Central memory CD4-positive, alpha-beta T cell (primary cell): ENCODE measurements at places on chromosomes 4 and X.

DNA sequence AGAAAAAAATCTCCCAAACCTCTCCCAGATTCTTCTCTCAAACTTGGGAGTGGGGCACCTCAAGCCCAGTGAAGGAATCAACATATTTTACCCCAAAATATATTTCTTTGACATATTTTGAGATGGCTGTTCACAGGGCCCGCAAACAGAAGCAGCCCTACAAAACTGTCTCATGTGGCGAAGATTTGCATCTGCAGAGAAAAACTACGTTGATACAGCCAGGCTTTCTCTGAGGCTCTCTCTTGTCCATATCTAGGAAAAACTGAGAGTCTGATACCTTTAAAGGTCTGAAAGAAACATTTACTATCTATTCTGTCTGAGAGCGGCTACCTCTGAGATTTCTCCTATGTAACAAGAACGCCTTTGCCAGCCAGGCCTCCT, 23.3 kb upstream of the TMSB4X start:
- DNase-seq, result peak; percentile 26

DNA sequence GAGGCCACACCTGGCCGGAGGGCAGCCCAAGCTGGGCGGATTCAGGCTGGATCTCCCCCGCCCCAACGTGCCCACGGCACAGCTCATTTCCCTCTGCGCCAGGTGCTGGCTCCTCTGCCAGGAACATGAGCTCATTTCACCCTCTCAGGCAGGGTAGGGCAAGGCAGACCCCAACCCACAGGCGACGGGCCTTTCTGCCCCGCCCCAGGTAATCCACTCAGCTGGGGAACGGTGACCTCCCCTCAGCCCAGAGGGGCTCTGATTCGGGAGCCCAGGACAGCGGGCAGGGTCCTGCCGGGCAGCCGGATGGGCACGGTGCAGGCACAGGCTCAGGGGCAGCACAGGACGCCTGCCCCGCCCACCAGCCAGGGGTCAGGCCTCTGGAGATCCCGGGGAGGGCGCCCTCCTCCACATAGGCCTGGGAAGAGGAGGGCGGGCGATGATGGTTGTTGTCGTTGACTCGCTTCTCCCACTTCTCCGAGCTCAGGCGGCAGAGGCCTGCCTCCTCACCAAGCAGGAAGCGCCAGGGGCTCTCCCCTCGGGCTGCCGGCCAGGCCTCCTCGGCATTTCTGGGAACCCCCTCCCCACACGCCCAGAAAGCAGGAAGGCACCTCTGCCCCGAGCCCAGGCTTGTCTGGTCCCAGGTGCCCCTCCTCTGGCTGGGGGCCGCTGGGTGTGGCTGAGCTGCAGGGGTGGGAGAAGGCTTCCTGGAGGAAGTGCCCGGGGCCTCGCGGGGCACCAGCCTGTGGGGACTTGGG, 31.1 kb downstream of the TACC3 start:
- peak; percentile 13 for DNase-seq

DNA sequence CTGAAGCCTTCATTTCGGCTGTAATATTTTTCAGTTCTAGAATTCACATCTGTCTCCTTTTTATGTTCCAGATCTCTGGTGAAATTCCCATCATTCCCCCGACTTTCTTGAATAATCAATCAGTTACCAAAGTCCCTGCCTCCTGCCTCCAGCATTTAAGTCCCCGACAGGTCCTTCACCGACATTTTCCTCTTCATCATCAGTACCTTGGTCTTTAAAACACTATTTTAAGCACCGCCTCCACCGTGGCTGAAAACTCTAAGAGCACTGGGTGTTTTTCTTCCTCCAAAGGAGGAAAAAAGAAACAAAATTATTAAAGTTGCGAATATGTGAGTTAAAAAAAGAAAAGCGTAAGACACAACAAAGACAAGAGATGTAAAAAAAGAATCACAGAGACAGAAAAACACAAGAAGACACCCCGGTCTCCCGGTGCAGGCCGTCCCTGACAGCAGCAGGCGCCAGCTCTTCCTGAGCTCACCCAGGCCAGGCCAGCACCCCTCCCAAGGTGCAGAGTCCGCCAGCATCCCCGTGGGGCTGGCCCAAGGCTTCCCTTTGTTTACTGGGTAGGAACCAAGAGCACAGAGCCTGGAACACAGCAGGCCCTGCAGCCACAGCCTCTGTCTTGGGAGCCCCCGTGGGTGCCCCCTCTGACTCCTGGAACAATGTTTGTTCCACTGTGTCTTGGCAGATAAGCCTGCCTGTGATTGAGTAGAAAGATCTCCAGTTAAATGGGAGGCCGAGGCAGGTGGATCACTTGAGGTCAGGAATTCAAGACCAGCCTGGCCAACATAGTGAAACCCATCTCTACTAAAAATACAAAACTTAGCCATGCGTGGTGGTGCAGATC, 49.3 kb upstream of the CPLX1 start:
- DNase-seq, result no peak

- no peak for DNase-seq
These were observed 842.7 kb downstream of the STPG2 start for GRCh38 chr4:97300561-97300960.

DNA sequence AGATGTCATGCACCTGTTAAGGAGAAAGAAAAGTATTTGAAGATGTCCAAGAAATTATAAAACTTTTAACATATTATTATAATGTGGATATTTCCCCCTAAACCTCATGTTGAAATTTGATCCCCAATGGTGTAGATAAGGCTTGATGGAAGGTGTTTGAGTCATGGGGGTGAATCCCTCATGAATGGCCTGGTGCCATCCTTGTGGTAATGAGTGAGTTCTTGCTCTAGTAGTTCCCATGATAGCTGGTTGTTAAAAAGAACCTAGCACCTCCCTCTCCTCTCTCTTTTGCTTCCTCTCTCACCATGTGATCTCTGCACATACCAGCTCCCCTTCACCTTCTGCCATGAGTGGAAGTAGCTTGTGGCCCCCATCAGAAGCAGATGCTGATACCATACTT, 176.6 kb upstream of the NR3C2 start:
- DNase-seq, result no peak
